T-helper 2 cell (primary cell): ENCODE measurements at places on chromosomes 3 and 15.

DNA sequence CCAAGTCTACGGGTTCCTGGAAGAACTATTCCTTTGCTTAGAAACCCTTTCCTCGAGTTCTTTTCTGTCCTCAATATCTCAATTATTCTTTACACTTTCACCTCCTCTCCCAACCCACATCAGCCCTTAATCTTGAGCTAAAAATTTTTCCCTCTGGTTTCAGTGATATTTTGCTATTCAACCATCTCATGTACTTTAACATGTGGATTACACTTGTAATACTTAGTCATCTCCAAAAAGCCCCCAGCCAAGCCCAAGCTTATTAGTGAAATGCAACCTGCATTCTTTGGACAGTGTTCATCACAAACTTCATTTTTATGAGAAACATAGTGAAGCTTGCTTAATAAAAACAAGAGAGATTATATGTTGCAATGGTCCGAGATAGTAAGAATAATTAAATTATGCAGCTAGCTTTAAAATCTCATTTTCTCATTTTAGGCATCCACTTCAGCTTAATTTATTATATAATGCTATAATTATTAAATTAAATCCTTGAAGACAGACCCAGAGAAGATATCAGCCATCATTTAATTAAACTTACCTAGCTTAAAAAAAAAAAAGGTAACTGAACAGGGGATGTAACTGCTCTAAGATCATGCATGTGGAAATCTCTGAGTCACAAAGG lies 534.5 kb upstream of the TBL1XR1 start:
- DNase-seq, result no peak

GRCh38 chr3:160876643-160877042 lies 120.6 kb downstream of the PPM1L start:
- no peak for DNase-seq

- DNase-seq, result no peak
Measured at GRCh38 chr3:96491868-96492267, 322.5 kb upstream of the EPHA6 start.

GRCh38 chr3:120173056-120173675 lies 78.9 kb upstream of the GSK3B start:
- DNase-seq, result no peak

GRCh38 chr15:68560501-68561113 lies 18.2 kb upstream of the CORO2B start:
- DNase-seq, result no peak

- DNase-seq, result no peak
Measured at GRCh38 chr3:111590143-111590491, 5.0 kb downstream of the ZBED2 start.

GRCh38 chr15:78077053-78077870 lies at the start of gene TBC1D2B:
Gene TBC1D2B (minus strand): TSS chr15:78077711. CDS start chr15:78077652, 59 bp downstream.
- DNase-seq, result peak; percentile 60

GRCh38 chr3:157438194-157438730 lies 1.6 kb downstream of the PTX3 start:
- no peak for DNase-seq

- DNase-seq, result no peak
Measured at GRCh38 chr15:84099181-84099580, 136.4 kb upstream of the GOLGA6L4 start.

DNA sequence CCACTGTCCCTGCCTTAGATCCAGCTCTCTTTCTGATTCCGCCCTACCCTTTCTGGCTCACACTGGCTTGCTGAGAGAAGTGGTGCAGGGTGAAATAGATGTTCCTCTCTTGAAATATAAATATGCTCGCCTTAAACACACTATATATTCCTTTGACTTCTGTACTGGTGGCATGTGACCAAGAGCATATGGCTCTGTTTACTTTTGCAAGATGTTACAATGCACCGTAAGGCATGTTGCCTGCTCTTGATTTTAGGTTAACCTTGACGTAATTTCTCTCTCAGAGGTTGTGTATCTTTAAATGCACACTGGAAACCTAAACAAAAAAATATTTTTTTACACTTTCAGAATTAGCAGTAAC lies 749 bp downstream of the RSRC1 start:
- DNase-seq, result no peak

GRCh38 chr15:44584162-44584749 lies 47.3 kb downstream of the EIF3J start:
- DNase-seq, result no peak

- DNase-seq, result no peak
Measured at GRCh38 chr3:145055375-145056076, 1083.9 kb downstream of the DIPK2A start.

GRCh38 chr3:168909260-168909659 lies 754.3 kb downstream of the MECOM start:
- no peak for DNase-seq

DNA sequence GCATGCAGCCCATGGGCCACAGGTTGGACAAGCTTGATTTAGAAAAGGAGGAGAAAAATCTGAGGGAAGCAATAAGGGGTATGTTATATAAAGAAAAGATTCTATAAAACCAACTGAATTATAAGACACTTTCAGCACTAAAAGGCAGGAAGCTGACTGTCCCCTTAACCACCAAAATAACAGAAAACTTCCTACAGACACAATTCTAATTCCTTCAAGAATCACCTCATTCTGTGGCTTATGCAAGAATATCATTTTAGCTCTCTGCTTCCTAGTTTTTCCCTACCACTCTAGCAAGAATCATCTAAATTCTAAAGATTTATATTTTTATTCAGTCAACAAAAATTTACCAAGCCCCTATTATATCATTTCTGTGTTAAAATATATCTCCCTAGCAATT lies 6.3 kb downstream of the STAG1 start:
- DNase-seq, result no peak

- DNase-seq, result no peak
Measured at GRCh38 chr15:80434926-80435720, 30.9 kb downstream of the ARNT2 start.

- DNase-seq, result no peak
Measured at GRCh38 chr15:69474846-69475455, 22.3 kb downstream of the RPLP1 start.

GRCh38 chr3:195829897-195830254 lies 18.1 kb upstream of the MUC4 start:
- DNase-seq, result no peak
